GM12878 (cell line): ENCODE measurements at places on chromosomes 11 and 22. TPM values are rescaled to one million over a fixed set of nuclear protein-coding genes. Genes with fewer than 3 reads are reported as not detected.

Gene LRFN4
- total RNA-seq = 39.2 and 43.8 TPM in 2 replicates

Gene APOL4
- 0.13 TPM in 1 of 2 replicates, not detected in the other for total RNA-seq

Gene FAM180B
- not detected in 2 replicates for total RNA-seq

GRCh38 chr22:49597428-49598039, 230.1 kb downstream of the BRD1 start:
- H3K36me3 ChIP-seq = peaks cover 2% of the 10 kb centered on the region; the same call in 1 of the 2 replicates
- no peak overlapping the region for H3K27ac ChIP-seq
- no peaks in the 10 kb centered on the region for H3K27me3 ChIP-seq
- H3K4me1 ChIP-seq = no peaks in the 10 kb centered on the region
- no peak overlapping the region for H3K4me3 ChIP-seq

DNA sequence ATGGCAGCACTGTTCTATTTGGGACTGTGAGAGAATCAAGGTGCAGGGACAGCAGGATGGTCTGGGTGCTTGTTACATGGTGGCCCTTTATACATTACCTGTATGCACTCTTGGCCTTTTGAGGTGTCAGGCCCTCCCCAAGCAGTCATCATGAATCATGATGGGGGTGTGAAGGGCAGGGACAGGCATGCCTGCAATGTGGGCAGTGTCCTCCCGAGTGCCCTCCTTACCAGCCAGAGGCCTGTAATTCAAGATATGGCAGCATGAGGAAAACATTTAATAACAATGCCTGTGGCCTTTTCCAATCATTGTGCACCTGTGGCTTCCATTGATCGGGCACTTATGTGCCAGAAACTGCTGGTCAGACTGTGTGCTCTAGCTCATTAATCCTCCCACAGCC, 25.5 kb upstream of the CYP2D6 start:
- no peaks in the 10 kb centered on the region for H3K4me1 ChIP-seq
- no peaks in the 10 kb centered on the region for H3K27me3 ChIP-seq
- DNase-seq = no peak
- H3K27ac ChIP-seq = no peak overlapping the region
- H3K4me3 ChIP-seq = no peak overlapping the region

DNA sequence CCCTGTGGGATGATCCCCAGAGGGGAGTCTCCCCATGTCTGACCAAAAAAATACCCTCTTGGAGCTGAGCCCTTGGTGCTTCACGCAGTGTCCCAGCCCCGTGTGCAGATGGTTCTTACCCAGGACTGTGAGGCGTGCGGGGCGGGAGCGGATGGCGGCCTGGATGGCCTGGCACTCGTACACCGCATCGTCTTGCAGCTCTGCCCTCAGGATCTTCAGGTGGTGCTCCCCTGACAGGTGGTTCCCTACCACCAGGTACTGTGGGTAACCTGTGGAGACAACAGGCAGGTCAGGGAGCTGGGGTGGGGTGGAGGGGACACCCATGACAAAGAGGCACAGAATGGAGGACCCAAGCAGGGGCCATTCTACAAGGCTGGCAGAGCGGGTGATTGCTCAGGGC, 165.7 kb downstream of the ST3GAL4 start:
- H3K36me3 ChIP-seq = no peaks in the 10 kb centered on the region
- H3K27ac ChIP-seq = no peak overlapping the region
- H3K27me3 ChIP-seq = peaks cover 5% of the 10 kb centered on the region
- H3K4me3 ChIP-seq = no peak overlapping the region
